ENCODE measurements at places on chromosomes 12 and 14.
A peak's percentile ranks its signal among the peaks of the same experiment; 100 is the strongest.

DNA sequence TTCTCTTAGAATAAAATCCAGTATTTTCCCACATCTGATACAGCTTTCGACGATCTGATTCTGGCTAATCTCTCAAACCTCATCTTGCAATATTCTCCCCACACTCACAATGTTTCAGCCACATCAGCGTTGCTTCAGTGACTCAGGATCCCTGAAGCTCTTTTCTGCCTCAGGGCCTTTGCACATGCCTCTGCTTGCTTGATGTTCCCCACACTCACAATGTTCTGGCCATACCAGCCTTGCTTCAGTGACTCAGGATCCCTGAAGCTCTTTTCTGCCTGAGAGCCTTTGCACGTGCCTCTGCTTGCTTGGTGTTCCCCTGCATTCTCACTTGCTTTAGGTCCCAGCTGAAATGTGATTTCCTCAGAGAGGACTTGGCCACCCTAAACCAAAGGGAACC, 2.6 kb downstream of the C12orf42 start:
- DNase-seq: no peak

DNA sequence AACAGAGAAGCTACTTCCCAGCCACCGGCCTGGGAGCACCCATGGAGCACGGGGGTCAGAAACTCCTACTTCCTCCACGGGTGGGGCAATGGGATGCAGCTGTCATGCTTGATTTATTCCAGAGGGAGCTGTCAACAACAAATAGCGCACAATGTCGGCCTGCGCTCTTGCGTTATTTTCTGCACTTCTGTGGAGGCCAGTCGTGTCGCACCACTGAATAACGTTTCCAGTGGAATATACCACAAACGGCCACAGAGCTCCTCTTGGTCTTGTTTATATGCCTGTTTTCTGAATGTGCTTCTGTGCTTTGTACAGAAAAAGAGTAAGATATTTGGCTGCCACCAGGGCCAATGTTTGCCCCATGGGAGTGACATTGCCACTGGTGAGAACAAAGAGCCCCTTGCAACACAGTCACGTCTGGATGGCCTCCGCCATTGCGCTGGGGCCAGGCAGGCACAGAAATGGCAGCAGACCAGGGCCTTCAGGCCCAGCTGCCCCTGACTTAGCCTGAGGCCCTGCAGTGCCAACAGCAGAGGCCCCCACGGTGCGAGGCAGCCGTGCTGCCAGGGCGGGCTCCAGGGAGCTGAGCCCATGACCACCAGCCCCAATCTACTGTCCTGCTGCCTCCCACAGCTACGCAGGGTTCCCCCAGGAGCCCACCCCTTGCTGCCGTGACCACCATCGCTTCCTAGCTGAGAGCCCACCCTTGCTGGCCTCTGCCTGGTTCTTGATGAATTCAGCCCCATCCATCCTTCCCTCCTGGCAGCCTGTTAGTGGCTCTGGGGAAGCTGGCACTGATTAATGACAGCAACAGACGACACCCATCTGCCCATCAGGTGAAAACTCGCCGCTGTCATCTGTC, 28.9 kb upstream of the TMEM179 start:
- DNase-seq: no peak

- no peak for DNase-seq
Observed at GRCh38 chr12:57725851-57726150, 12.7 kb downstream of the AGAP2 start.

DNA sequence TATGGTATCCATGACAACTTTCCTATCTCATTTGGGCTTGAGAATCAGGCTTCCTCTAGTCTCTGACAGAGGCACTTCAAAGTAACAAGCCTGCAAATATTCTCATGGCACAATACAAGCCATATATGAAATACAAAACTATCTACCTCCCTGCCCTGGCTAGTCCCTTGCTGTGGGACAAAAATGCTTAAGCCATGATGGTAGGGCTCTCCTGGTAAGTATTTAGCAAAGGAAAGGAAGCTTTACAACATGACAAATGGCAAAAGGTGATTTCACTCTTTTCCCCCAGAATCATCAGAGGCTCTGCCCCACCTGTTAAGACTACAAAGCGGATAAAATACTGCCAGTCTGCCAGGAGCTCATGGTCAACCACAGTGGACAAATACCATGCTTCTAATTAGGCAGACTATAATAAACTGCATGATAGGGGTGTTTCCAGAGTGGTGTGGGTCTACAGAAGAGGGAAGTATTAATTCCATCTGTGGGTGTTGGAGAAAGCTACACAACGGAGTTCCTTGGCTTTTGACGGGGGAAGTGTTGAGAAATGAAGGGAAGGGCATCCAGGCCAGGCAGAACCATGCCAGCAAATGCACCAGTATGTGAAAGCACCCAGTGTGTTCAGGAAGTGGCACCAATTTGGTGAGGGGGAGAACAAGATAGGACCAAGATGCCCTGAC, 92.9 kb downstream of the SPTSSA start:
- no peak for DNase-seq

DNA sequence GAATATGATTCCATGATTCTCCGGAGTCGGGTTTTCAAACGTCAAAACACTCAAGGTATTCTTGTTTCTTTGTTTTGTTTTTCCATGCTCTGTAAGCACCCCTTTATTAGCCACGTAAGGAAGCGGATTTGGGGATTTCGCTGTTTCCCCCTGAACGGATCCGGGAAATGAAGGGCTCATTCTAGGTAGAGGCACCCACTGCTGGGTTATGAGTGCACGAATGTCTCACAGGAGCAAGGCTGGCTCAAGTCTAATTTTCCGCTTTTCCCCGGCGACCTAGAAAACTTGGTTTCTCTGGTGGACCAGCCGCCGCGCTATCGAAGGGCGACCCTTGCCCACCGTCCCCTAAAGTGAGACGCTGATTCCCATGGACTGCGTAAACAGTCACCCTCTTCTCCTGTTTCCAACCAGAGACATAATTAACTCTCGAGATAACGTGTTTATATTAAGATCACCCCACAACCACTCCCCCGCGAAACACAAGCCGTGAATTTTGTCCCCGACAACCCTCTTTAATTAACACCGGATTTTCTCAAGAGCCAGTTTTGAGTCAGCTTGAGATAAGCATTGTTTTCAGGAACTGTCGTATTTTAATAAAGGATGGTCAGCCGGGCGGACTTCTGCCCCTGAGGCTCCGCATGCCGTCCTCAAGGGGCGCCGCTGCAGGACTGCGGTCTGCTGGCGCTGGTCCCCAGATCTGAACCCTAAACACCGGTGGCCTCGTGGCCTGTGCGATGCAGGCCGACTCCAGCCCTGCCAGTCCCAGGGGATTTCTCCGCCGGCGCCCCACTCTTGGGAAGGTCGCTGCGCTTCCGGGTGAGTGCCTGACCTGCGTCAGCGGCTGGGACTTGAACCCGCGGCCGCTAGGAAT, 515 bp upstream of the ABCC9 start:
- peak; percentile 86 for DNase-seq

GRCh38 chr12:72774023-72774422, 501.9 kb downstream of the TRHDE start:
- DNase-seq: no peak

GRCh38 chr12:81461163-81461562, 298.0 kb downstream of the PPFIA2 start:
- DNase-seq: no peak

DNA sequence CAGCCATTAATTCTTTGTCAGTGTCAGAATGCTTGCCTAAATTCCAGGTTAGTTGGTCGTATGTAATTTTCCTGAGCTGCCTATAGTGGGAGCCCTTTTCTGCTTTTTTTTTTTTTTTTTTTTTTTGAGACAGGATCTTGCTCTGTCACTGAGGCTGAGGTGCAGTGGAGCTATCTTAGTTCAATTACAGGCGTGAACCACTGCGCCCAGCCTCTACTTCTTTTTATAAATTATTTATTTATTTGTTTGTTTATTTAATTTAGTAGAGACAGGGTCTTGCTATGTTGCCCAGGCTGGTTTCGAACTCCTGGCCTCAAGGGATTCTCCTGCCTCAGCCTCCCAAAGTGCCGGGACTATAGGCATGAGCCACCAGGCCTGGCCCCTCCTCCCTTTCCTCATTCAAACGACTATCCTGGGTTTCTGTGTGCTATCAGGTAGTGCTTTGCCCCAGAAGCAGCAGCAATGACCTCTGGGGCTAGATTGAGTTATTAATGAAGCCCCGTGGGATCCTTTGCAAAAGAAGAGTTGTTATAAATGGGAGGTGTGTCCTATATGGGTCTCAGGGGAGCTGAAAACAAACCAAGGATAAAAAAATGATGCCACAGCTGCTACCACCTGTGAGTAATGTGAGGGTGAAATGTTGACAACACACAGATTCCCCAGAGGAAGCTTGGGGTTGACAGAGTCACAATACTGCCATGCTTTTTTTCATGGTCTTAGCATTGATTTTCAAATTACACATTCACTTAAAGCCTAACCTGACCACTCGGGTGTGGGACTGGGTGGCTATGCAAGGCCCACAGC, 34.6 kb upstream of the NFKBIA start:
- no peak for DNase-seq

DNA sequence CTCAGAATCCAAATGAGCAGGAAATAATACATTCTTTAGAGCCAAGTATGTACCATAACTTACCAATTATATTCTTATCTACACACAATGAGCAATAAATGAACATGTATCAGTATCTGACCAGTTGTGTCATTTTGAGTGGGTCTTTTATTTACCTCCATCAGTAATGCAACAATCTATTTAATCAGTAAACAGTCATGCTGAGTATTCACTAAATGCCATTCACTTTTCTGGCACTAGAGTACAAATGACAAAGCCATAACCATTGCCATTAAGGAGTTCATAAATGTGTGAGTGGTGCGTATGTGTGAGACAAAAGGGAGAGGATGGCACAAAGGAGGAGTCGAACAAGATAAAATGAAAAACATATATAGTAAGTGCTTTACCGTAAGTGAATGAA, 1.5 kb upstream of the STRAP start:
- DNase-seq: no peak

GRCh38 chr14:72653026-72653425, 240.9 kb downstream of the DPF3 start:
- DNase-seq: no peak

GRCh38 chr14:20592574-20592973, 1.4 kb upstream of the RNASE12 start:
- DNase-seq: no peak

DNA sequence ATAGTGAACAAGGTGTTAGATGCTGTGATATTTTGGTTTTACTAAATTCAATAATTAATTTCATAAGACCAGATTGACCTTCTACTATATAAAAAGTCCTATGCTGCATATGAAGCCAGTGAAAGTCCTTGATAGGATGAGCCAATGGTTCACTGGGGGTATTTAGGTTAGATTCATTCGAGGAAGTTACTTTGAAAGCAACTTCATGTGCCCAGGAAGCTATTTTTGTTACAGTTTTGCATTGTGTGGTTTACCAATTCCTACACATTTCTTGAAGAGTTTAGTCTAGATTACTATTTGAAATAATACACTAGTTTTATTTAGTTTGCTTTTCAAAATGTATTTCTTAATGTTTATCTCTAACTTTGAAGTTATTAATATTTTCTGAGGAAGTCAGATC, 58.5 kb upstream of the RMST start:
- DNase-seq: no peak

GRCh38 chr14:64946310-64947045, 3.9 kb upstream of the GPX2 start:
- DNase-seq: no peak

DNA sequence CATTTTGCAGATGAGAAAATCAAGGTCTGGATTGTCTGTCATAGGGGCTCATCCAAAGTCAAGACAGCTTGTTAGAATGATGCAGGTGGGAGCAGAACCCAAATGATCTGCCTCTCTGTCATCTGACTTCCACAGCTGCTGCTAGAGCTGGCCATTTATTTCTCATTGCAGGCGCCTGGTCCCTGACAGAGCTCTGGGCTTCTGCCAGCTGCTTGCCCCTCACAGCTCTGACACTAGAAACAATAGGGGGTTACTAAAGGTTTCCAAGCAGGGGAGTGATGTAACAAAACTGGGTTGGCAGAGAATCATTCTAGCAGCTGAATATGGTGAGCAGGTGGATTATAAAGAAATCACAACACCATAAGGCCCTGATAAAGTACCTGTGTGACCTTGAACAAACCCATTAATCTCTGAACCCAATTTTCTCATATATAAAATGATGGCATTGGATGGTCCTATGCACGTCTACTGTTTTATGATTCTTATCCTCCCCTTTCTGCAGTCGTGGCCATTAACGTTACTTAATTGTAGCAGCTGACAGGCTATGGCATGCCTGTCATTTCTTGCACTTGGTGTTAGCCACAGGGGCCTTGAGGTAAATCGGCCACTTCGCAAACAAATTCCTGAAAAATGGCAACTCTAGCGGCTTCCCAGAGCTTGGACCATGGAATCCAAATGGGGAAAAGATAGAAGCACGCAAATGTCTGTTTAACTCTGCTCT, 134.6 kb downstream of the RMST start:
- DNase-seq: no peak

DNA sequence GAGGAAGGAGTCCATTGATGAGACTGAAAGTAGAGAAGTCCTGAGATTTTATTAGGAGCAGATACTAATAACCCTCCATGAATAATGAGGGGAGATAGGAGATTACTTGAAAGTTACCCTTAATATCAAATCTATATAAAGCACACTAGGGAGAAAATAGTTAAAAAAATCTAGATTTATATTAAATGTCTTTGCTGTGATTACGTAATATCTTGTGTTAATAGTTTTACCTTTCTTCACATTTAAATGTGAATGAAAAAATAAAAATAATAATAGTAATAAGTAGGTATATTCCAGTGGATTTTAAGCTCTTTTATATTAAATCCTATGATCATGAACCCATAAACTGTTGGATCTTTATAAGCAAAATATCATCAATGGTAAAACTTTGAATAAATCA, 267.3 kb upstream of the SYT10 start:
- DNase-seq: no peak

DNA sequence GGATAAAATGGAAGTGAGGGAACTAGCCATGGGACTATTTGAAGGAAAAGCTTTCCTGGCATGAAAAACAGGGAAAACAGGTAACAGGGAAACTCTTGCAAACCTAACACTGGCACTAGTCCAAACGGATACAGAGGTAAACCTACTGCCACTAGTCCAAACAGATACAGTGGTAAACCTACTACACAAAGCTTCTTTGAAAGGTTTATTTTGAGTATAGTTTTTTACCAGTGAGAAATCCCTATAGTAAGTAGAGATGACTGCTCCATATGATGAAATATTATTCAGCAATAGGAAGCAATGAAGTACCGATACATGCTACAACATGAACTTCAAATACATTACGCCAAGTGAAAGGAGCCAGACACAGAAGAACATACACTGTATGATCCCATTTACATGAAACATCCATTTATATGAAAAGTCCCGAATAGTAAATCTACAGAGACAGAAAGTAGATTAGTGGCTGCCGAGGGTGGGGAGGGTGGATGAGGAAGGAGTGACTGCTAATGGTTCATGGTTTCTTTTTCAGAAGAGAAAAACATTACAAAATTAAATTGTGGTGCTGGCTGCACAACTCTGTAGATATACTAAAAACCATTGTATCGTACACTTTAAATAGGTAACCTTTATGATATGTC, 25.5 kb downstream of the SPTLC2 start:
- no peak for DNase-seq

GRCh38 chr12:1845427-1845826, 25.1 kb downstream of the LRTM2 start:
- no peak for DNase-seq

All from right kidney (tissue), 9 donors.